ENCODE measurements at places on chromosomes 5 and 9.

- no peak for DNase-seq
These were observed 510.6 kb downstream of the PRR16 start for GRCh38 chr5:120974690-120975089.

GRCh38 chr5:16534280-16534679 lies 68.7 kb upstream of the ZNF622 start:
- DNase-seq, result no peak

- no peak for DNase-seq
These were observed 161.2 kb downstream of the C9orf50 start for GRCh38 chr9:129459547-129460322.

GRCh38 chr5:139882316-139882715 lies 86.7 kb downstream of the PSD2 start:
- no peak for DNase-seq

DNA sequence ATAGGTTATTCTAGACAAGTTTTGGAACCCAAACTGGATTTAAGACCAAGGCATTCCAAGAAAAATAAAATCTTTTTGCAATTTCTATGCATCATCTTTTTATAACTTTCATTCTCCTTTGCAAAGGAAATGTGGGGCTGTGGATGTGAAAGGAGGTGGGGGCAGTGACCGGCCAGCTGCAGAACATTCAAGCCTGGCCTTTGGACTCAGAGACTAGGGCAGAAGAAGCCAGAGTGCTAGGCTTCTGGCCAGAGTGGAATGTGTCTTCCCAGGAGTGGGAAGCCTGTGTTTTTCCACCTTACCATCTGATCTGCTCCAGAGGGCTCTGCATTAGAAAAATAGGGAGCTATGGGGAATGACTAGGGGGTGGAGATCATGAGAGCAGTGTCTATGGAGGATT lies 148.5 kb downstream of the C9orf152 start:
- DNase-seq, result no peak

DNA sequence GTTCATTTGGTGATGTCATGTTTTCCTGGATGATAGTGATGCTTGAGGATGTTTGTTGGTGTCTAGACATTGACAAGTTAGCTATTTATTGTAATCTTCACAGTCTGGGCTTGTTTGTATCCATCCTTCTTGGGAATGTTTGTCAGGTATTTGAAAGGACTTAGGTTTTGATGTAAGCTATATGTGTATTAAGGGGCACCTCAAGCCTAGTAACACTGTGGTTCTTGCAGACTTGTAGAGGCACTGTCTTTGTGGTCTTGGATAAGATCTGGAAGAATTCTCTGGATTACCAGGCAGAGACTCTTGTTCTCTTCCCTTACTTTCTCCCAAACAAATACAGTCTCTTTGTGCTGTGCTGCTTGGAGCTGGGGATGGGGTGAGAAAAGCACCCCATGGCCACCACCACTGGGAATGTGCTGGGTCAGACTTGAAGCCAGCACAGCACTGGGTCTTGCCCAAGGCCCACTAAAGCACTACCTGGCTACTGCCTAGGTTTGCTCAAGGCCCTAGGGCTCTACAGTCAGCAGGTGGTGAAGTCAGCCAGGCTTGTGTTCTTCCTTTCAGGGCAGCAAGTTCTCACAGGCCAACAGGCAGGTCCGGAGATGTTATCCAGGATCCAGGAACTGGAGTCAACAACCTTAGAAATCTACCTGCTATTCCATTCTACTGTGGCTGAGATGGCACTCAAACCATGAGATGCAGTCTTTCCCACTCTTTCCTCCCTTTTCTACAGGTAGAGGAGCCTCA lies 49.3 kb upstream of the GNA14 start:
- DNase-seq, result no peak

DNA sequence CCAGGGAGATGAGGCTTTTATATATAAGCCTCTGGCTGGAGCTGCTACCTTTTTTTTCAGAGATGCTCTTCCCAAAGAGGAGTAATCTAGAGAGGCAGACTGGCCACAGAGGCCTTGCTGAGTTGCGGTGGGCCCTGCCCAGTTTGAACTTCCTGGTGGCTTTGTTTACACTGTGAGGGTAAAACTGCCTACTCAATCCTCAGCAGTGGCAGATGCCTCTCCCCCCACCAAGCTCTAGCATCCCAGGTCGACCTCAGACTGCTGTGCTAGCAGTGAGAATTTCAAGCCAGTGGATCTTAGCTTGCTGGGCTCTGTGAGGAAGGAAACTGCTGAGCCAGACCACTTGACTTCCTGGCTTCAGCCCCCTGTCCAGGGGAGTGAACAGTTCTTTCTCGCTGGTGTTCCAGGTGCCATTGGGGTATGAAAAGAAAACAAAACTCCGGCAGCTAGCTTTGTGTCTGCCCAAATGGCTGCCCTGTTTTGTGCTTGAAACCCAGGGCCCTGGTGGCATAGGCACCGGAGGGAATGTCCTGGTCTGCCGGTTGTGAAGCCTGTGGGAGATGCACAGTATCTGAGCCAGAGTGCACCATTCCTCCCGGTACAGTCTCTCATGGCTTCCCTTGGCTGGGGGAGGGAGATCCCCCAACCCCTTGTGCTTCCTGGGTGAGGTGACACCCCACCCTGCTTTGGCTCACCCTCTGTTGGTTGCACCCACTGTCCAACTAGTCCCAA lies 219.5 kb upstream of the IZUMO3 start:
- DNase-seq, result no peak

DNA sequence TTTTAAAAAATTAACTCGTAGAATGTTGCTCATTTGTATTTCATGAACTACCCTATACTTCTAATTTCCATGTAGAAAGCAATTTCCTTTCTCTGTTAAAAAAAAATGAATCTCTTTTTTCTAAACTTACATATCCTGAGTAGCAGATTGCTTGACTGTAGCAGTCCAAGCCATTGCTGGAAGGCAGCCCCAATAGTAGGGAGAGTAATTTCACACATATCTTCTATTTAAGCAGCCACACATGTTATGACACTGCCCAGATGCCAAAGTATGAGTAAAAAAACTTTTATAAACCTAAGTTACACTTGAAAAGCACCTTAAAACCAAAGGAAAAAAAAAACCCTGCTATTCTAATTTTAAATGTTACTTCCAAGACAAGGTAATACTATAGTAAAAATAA lies 69.6 kb downstream of the FBXL17 start:
- no peak for DNase-seq

DNA sequence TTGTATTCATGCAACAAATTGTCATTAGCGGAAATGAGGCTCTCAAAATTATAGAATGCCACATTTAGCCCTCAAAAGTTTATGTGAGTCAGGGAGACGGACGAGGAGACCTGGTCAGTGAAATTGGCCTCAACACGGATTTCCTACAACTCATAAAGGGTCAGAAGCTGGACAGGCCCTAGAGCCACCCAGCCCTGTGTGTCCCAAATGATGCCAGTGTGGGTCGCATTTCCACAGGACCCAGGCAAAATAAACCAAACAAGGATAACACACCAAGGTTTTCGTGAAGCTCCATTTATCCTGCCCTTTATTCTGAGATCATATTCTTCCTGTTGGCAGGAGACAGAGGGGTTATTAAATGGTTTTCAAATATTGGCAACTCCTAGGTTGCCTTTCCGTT lies 72.0 kb upstream of the COL5A1 start:
- no peak for DNase-seq

DNA sequence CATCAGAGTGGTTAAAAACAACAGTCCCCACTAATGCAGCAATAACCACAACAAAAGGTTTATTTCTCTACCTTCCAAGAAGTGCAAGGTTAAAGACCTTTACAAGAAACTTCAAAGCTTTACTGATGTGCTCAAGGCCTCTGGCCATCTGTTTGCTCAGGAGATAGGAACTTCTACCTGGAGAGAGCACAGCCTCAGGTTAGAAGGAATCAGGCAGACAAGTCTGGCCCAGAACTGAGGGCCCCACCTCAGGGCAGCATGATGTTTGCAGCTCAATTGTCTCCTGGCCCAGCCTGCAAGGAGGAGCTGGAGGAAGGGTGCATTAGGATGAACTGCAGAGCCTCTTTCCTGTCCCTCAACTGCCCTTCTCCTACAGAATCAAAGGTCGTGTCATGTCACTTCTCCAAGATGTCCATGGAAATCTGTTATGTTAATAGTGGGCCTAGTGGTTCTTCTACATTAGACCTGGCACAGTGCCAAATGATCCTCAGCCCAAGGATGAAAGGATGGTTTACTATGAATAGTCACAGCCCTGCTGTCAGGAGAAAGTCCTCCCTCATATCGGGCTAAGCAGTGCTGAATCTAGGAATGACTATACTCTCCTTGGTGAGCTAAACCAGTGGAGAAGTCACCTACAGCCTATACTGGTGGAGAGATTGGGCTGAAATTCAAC lies 98.9 kb upstream of the NTRK2 start:
- DNase-seq, result no peak

DNA sequence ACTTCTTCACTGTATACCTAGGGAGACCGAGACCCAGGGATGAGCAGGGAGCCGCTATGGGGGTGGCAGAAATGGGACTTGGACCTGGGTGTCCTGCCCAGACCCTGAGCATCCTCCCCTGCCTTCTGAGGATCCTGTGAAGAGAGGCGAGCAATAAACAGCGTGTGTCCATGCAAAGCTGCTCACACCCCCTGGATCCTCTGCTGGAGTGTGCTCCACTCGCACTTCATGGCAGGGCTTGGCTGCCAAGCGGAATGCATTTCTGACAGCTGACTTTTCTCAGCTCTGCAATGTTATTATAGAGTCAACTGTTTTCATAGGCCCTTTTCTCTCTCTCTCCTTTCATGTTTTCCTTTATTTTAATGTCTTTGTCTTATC lies 31.0 kb upstream of the ALDH1B1 start:
- no peak for DNase-seq

DNA sequence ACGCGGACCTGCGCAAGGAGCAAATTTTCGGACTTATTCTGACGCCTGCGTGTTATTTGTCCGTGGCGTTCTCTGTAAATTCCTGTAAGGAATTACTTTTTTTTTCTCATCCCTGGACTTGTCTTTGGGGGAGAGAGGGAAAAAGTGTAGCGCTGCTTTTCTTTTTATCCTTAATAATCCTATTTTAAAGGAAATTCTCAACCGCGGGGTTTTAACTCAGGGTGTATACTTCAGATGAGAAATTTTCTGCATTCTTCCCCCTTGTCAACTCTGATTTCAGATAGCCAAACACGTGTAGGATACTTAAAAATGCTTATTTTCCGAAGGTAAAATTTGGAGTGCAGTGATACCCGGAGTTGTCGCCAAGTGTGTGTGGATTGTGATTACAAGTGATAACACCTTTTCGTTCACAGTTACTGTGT lies 853 bp downstream of the DCP2 start:
- no peak for DNase-seq

DNA sequence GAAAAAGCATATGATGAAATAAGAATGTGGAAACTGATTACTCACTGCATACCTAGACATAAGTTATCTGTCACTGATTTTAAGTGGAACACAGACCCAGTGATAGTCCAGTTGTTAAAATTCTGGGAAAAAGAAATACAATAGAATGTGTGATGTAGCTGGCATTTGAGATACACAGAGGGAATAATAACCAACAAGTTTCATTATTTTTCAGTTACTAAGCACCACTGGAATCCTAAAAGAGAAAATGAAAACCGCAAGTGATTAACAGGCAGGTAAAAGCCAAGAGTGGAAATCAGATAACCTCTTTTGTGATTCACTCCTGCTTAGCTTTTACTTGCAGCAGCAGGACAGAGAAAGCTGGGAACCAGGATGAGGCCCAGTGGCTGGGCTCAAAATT lies 994.0 kb upstream of the SEMA6A start:
- no peak for DNase-seq

DNA sequence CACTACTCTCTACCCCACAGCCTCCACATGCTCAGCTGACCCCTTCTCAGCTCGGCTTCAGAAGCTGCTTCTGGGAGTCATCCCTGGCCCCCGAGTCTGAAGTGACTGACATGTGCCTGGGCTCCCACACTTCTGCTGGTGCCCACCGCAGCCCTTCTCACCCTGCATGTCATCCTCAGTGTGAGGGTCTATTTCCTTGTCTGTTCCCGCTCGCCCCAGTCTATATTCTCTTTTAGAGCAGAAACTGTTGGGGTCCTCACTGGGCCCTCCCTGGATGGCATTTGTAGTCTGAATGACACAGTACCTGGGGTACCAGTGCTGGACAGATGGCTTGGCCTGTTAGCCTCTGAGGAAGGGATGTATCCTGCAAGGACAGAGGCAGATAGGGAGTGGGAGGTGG lies 5.3 kb downstream of the ECSCR start:
- DNase-seq, result no peak

GRCh38 chr9:116569111-116569510 lies 118.0 kb upstream of the TRIM32 start:
- no peak for DNase-seq

GRCh38 chr5:116518423-116518822 lies 56.2 kb downstream of the SEMA6A start:
- DNase-seq, result no peak

DNA sequence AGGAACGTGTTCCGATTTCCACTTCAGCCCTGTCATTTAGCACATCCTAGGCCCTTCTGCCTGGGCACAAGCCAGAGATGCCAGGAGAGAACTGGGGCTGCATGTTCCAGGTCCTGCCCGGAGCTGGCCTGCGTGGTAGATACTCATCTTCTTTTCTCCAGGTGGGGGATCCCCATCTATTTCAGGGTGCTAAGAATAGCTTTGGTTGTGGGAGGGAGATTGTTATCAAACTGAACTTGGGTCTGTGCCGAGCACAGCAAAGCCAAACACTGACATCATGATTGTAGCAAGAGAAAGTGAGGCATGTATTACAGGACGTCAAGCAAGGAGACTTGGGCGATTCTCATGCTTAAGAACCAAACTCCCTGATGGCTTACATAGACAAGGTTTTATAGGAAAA lies 18.2 kb downstream of the C9orf153 start:
- no peak for DNase-seq

- DNase-seq, result no peak
These were observed 349.1 kb upstream of the DAP start for GRCh38 chr5:11110128-11110527.

DNA sequence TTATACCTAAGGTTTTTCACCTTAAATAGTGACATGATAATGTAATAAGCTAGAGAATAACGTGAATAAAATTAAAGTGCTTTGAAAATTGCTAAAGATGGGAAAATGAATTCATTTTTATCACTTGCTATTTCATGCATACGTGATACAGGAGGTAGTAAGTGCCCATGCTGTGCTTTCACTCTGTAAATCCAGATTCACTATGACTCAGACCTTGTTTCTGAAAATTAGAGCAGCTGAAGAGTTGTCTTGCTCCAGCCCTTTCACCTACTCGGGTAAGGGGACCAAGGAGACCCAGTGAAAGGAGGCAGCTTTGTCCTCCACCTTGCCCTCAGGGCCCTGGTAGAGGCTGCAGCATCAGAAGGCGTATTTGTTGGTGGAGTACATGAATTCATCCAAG lies 87.9 kb downstream of the ANKH start:
- DNase-seq, result no peak
